ENCODE measurements at places on chromosomes 2 and 18.

- no peak for DNase-seq
These were observed 102.7 kb downstream of the SH3BP4 start for GRCh38 chr2:235054475-235054874.

DNA sequence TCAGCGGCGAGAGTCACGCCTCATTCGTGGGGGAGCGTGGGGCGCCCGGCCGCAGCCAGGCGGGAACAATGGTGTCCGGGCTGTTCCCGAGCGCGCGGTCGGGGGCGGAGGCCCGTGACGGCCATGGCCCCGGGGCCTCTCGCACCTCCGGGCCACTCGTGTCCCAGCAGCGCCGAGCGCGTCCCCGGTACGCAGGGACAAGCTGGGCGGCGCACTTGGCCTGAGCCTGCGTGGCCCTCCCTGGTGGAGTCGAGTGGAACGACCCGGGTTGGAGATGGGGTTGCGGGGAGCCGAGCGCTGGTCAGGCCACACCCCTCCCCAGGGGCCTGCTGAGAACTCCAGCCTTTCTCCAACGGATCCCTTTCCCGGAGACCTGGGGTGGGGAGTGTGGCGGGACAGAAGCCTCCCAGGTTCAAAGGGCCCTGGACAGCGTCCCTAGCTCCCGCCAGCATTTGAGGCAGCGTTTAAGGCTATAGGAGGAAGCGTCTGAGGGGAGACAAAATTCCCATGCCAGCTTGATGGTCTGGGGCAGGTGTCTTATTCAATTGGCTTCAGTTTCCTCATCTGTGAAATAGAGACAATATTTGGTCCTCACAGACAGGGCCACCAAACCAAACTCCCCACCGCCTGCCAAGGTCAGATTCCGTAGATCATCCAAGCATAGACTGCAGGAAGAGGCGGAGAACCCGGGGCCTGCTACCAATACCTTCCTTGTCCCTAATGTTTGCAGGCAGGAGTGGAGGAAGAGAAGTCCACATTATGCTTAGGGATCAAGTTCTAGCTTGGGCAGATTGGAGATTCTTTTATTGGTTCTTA lies 553 bp downstream of the CNDP2 start:
- peak; percentile 57 for DNase-seq

GRCh38 chr2:229446350-229446749 lies 175.3 kb upstream of the PID1 start:
- no peak for DNase-seq

GRCh38 chr2:230691005-230691647 lies 21.5 kb upstream of the CAB39 start:
- no peak for DNase-seq

- no peak for DNase-seq
These were observed 326.2 kb upstream of the LRATD1 start for GRCh38 chr2:14306268-14306861.

- no peak for DNase-seq
These were observed 48.2 kb downstream of the EML4 start for GRCh38 chr2:42217307-42217706.

- no peak for DNase-seq
These were observed 24.0 kb downstream of the WIPF1 start for GRCh38 chr2:174573621-174574081.

DNA sequence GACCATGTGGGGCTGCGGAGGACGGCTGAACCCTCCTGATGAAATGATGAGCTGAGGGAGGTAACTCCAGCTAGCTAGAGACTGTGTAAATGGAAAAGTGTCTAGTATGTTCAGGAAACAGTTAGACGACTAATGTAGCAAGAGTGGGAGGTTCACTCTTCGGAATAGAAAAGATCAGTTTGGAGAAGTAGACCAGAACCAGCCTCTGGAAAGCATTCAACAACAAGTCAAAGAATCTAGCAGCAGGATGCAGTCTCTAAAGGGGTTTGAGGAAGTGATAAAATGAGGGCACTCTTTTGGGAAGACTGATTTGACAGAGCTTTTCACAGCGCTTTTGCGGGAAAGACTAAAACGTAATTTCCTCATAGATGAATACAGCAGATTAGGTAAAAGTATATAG lies 79.6 kb downstream of the GAREM1 start:
- no peak for DNase-seq

DNA sequence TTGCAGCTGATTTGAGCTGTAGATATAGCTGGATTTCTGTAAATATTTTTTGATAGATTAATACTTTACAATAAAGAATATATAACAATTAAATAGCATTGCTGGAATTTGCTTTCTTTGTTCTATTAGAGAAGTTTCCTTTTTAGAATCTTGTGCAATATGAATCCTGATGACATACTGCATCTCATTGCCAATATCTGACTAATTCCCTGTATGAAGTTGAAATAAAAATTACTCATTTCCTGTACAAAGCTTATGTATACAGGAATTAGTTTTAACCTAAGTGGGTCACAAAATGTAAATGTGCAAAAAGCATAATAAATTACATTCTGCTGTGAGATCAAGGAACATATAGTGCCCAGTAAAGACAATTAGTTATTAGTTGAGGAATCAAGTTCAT lies 72.8 kb upstream of the TMEFF2 start:
- DNase-seq: peak; percentile 56

All from fibroblast of villous mesenchyme (primary cell).